Coronary artery (tissue), 2 donors: ENCODE measurements at places on chromosomes 12 and 14.

GRCh38 chr12:39252628-39253027 is 190.3 kb downstream of the KIF21A start:
- no peak for DNase-seq

- no peak for DNase-seq
Observed at GRCh38 chr12:89538897-89539296, 13.1 kb upstream of the POC1B start.

- DNase-seq: no peak
Observed at GRCh38 chr12:109126784-109127183, 10.4 kb downstream of the ACACB start.

GRCh38 chr12:104488374-104488773 is 31.6 kb downstream of the CHST11 start:
- no peak for DNase-seq

- no peak for DNase-seq
Observed at GRCh38 chr12:77724367-77724957, 106.2 kb upstream of the NAV3 start.

GRCh38 chr12:113591480-113591974 is 119.9 kb upstream of the LHX5 start:
- DNase-seq: no peak
